ENCODE measurements at places on chromosomes 7 and 10.

- H3K36me3 ChIP-seq, result peaks cover 24% of the 10 kb centered on the region
- no peaks in the 10 kb centered on the region for H3K27me3 ChIP-seq
- no peak overlapping the region for H3K4me3 ChIP-seq
- H3K4me1 ChIP-seq, result no peaks in the 10 kb centered on the region
- peak overlapping the region; percentile 99 for H3K27ac ChIP-seq
- no peak for DNase-seq
These were observed 18.4 kb downstream of the TSPAN14 start for GRCh38 chr10:80472234-80473095.

GRCh38 chr7:1752111-1752510, 82.0 kb downstream of the ELFN1 start:
- H3K4me3 ChIP-seq, result no peak overlapping the region
- no peaks in the 10 kb centered on the region for H3K36me3 ChIP-seq
- DNase-seq, result no peak
- no peak overlapping the region for H3K27ac ChIP-seq

DNA sequence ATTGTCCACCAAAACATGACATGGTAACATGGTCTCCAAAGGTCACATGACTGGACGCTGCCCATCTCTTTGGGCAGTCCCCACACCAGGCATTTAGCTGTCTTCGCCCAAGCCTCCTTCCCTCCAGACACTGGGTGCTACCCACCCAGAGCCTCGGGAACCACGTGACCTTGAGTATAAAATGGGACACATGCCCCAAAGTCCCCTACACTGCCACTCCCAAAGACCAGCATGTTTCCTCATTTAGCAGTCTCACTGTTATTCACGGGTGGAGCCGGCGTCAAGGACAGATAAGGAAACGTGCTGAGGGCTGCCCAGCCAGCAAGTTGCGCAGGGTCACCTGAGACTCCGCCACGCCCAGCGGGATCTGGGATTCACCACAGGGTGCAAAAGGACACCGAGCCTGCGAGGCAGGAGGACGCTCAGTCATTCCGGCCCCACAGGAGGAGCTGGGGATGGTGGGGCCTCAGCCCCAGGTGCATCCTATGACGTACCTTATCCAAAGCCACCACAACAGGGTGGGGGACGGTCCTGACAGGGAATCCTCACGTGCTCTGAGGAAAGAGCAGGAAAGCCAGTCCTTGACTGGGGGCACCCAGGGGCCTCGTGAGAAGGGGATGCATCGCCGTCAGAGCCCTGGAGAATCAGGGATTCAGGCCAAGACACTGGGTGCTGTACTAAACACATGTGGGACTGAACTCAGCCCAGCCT, 226.9 kb downstream of the TNS3 start:
- no peak for DNase-seq
- no peaks in the 10 kb centered on the region for H3K36me3 ChIP-seq
- peaks cover 69% of the 10 kb centered on the region for H3K4me1 ChIP-seq

DNA sequence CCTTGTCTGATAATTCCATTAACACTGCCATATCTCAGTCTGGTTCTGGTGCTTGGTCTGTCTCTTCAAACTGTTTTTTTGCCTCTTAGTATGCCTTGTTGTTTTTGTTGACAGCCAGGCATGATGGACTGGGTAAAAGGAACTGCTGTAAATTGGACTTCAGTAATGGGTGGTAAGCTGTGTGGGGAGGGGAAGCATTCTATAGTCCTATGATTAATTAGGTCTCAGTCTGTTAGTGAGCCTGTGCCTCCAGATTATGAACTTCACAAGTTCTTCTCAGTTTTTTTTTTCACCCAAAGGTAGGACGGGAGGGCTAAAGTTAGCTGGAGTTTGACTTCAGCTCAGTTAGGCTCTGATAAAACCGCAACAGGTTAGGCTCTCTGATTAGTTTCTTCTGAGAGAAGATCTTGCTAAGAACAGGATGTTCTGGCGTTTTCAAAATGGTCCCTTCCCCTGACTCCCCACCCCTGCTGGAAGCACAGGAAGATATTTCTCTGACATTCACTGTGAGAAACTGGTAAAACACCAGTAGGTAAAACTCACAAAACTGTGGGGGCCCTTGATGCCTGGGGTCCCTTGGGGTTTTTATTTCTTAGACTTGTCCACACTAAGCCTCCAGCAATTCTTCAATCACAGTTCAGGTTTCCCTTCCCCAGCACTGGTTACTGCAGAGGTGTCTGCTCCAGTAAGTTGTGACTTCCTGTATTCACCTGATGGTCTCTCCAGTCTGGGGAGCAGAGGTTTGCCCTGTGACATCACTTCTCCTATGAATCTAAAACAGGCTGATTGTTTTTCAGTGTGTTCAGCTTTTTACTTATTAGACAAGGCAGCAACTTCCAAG, 43.3 kb upstream of the CCDC71L start:
- DNase-seq, result no peak
- H3K27me3 ChIP-seq, result no peaks in the 10 kb centered on the region
- no peaks in the 10 kb centered on the region for H3K4me1 ChIP-seq
- H3K36me3 ChIP-seq, result no peaks in the 10 kb centered on the region

DNA sequence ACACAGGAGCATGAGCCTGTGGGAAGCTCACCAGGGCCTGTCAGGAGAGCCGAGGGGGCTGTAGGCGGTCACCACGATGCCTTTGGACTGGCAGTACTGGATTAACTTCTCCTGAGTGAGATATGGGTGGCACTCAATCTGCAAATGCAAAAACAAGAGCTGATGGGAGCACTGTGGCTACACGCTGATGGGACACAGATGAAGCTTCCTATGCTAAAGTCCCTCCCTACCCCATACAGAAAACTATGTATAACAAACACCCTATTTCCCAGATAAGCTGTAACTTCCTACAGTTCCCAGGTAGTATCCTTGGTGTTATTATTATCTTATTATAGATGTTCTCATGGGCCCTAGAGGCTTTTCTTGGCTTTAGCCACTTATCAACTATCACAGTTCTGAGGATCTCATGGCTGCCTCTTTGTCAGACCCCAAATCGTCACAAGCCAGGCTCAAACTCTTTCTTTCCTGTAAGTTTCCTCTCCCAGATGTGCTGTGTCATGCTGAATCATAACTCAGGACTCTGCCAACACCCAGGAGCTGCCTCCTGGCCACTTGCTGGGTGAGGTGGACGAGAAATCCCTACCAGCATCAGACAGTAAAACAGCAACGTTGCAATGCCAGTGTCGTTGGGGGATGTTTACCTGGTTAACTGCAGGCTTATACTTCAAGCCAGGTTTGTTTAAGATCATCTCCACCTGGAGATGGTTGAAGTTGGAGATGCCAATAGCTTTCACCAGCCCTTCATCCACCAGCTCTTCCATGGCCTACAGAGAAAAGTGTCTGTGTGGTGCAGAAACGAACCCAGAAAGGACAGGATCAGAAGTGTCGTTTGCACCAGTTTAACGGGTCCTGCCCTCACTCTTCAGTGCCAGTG, 10.3 kb downstream of the AKR1B1 start:
- H3K4me3 ChIP-seq, result no peak overlapping the region

DNA sequence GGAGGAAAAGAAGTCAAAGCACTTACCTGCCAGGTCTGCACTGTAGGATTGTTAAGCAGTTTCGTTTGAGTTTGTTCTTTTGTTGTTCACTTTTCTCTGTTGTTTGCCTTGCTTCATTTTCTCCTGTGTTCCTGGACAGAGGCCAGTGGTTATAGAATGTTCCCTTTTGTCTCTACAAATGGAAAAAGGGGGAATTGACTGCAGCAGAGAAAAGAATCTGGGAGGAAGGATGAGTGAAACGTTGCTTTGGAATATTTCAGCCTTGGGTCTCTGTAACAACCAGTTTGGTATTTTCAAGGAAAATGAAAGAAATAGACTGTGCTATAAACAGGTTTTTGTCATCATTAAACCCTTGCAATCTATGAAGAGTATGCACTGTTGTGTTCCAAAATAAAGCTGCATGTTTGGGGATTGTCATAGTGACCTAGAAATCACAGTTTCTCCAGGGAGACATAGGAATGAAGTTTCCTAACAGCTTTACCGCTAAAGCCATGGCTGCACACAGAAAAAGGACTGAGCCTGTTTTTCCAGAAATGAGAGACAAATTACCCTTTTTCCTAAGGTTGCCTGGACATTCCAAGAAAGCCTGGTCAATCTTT, 60.8 kb upstream of the HABP2 start:
- H3K27me3 ChIP-seq, result no peaks in the 10 kb centered on the region
- peaks cover 7% of the 10 kb centered on the region for H3K4me1 ChIP-seq
- H3K4me3 ChIP-seq, result no peak overlapping the region

- no peaks in the 10 kb centered on the region for H3K36me3 ChIP-seq
- no peak overlapping the region for H3K27ac ChIP-seq
- no peaks in the 10 kb centered on the region for H3K27me3 ChIP-seq
These were observed 113.0 kb downstream of the FOXP2 start for GRCh38 chr7:114527589-114527988.

DNA sequence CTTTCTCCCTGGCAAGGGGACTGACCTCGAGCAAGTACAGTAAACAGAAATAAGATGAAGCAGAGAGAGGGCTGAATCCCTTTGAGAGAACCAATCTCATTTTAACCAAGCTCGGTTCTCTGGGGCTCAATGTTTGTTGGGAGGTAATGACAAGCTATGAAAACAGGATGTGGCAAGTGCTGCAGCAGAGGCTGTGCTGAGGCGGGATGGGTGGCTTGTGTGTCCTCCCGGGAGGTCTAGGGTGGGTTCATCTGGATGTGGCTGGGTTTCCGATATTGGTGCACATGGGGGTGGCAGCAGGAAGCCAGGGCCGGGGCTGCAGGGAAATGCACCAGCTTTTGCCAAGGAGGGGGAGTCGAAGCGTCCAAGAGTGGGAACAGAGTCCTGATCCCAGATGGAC, 84.5 kb downstream of the AOAH start:
- H3K27me3 ChIP-seq, result no peaks in the 10 kb centered on the region
- no peak overlapping the region for H3K4me3 ChIP-seq
- no peak overlapping the region for H3K27ac ChIP-seq
- H3K4me1 ChIP-seq, result no peaks in the 10 kb centered on the region
- DNase-seq, result no peak

- H3K36me3 ChIP-seq, result no peaks in the 10 kb centered on the region
- no peak for DNase-seq
- H3K27ac ChIP-seq, result no peak overlapping the region
- H3K27me3 ChIP-seq, result no peaks in the 10 kb centered on the region
- no peak overlapping the region for H3K4me3 ChIP-seq
These were observed 51.4 kb downstream of the SH3PXD2A start for GRCh38 chr10:103803941-103804340.

DNA sequence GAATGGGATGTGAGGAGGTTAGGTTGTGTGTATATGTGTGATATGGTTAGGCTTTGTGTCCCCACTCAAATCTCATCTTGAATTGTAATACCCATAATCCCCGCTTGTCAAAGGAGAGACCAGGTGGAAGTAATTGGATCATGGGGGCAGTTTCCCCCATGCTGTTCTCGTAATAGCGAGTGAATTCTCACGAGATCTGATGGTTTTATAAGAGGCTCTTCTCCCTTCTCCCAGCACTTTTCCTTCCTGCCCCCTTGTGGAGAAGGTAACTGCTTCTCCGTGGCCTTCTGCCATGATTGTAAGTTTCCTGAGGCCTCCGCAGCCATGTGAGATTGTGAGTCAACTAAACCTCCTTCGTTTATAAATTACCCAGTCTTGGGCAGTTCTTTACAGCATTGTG, 47.3 kb downstream of the NPVF start:
- no peak for DNase-seq
- peak overlapping the region; percentile 96 for H3K27ac ChIP-seq
- peaks cover 15% of the 10 kb centered on the region for H3K4me1 ChIP-seq
- peak overlapping the region; percentile 96 for H3K4me3 ChIP-seq

DNA sequence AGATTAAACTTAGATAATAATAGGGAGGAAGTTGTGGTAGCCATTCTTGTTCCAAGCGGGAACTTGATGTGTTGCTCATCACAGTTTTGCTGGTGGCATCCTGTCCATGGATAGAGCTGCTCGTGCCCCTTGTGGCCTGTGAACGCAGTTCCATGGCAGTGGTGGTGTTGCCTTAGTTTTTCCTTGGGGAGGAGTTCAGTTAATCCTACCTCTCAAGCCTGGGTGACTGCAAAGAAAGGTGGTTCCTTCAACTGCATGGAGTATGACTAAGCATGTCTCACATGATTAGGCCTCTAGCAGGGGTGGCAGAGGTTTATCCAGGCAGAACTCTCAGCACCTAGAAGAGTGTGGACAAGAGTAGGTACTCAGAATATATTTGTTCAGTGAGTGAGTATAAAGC, 99.7 kb downstream of the MAPK8 start:
- no peak overlapping the region for H3K27ac ChIP-seq
- H3K4me3 ChIP-seq, result no peak overlapping the region
- no peaks in the 10 kb centered on the region for H3K27me3 ChIP-seq
- DNase-seq, result no peak
- H3K4me1 ChIP-seq, result no peaks in the 10 kb centered on the region
- peaks cover 29% of the 10 kb centered on the region for H3K36me3 ChIP-seq

- H3K4me1 ChIP-seq, result no peaks in the 10 kb centered on the region
- no peak overlapping the region for H3K4me3 ChIP-seq
- no peak for DNase-seq
- no peaks in the 10 kb centered on the region for H3K27me3 ChIP-seq
- no peaks in the 10 kb centered on the region for H3K36me3 ChIP-seq
- no peak overlapping the region for H3K27ac ChIP-seq
These were observed 147.2 kb upstream of the FAM171A1 start for GRCh38 chr10:15518250-15518649.

GRCh38 chr10:130808686-130809085, 502.8 kb downstream of the TCERG1L start:
- DNase-seq, result no peak
- no peak overlapping the region for H3K4me3 ChIP-seq
- H3K4me1 ChIP-seq, result no peaks in the 10 kb centered on the region
- H3K27ac ChIP-seq, result no peak overlapping the region
- H3K27me3 ChIP-seq, result no peaks in the 10 kb centered on the region
- H3K36me3 ChIP-seq, result no peaks in the 10 kb centered on the region

- no peak for DNase-seq
- H3K36me3 ChIP-seq, result no peaks in the 10 kb centered on the region
- H3K4me3 ChIP-seq, result no peak overlapping the region
These were observed 39.7 kb downstream of the JAKMIP3 start for GRCh38 chr10:132105302-132105995.

DNA sequence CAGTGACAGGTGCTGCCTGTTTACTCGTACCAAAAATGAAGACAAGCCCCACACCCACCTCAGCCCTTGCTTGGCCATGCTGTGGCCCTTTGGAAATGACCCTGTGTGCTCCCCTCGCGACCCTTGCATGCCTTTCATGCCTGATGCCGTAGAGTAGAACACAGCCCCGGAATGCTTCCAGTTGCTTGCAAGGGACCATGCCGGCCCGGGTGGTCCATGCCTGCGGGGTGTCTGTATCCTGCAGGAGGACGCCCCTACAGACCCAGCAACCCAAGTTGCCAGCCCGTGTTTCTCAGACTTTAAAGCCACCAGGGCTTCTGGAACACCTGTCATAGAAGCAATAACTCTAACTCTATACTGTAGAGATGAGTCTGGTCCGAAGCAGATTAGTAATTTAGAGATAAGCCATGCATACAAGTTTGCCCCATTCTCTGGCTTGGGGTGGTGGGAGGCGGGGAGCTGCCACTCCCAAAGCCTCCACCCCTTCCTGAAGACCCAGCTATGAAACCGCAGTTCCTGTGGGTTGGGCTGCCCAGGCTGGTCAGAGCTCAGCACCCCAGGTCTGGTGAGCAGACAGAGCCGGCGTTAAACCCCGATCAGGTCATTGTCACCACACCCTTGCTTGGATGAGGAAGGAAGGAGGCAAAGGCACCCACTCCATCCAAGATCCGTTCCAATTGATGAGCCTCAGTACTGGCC, 143.5 kb downstream of the ADCY1 start:
- no peaks in the 10 kb centered on the region for H3K4me1 ChIP-seq
- DNase-seq, result no peak
- no peaks in the 10 kb centered on the region for H3K27me3 ChIP-seq
- no peak overlapping the region for H3K4me3 ChIP-seq
- no peak overlapping the region for H3K27ac ChIP-seq

- no peaks in the 10 kb centered on the region for H3K36me3 ChIP-seq
- H3K27ac ChIP-seq, result no peak overlapping the region
- DNase-seq, result no peak
- no peaks in the 10 kb centered on the region for H3K27me3 ChIP-seq
- no peak overlapping the region for H3K4me3 ChIP-seq
These were observed 268.3 kb downstream of the TWIST1 start for GRCh38 chr7:18849130-18849529.
